ENCODE measurements at places on chromosomes 2 and 18.

- no peak for DNase-seq
Observed at GRCh38 chr2:29586919-29587318, 334.5 kb downstream of the ALK start.

- DNase-seq, result no peak
Observed at GRCh38 chr2:207434899-207435465, 94.8 kb upstream of the CREB1 start.

DNA sequence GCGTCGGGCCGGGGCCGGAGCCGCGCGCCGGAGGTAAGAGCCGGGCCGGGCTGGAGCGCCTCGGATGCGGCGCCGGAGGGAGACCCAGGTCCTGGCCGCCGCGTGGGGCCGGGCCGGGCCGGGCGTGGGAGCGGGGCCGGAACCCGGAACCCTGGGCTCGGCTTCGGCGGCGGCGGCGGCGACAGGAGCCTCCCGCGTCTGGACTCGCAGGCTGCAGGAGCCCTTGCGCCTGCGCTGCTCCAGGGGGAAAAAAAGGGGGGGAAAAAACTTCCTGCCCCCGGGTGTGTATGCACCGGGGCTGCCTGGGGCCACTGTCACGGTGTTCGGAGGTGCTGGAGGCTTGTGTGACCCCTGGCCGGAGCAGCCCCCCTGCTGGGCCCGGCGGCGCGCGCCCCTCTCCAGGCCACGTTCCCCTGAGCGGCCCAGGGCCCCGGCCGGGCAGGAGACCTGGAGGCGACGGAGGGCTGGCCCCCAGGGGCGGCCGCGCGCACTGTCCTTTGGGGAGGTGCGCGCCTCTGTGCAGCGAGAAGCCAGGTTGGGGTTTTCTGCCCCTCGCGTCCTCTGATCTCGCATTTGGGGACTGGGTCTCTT is 864 bp downstream of the KLHL29 start:
- DNase-seq, result peak; percentile 41

DNA sequence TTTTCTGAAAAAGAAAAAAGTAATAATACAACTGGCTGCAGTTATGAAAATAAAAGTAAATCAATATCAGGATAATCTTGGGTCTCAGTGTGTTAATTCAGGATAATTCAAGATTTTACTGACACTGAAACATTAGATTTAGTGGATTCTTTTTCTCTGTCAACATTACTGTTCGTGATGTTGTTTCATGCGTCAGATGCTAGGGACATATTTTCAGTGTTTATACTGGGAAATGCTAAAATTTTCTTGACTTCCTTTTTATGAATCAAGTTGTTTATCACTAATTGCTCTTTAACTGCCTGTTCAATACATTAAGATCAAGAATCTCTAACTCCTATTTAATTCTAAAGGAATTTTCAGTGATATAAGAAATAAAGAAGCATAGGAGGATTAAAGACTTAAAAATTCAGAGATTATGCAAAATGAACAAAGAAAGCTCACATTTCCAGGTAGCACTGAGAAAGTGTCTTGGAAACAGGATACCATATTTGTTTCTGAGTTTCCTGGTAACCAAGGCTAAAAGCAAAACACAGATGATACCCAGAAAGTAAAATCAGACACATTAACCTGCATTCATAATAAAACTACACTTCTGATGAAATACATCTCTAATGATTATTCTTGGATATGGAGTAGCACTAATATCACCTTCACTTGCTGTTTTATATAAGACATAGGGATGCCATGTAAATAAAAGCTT is 174.0 kb downstream of the ARL4C start:
- DNase-seq, result no peak

GRCh38 chr2:176152350-176153181 is 1.2 kb downstream of the HOXD4 start:
- DNase-seq, result no peak

GRCh38 chr2:18803141-18803939 is 214.0 kb upstream of the NT5C1B start:
- DNase-seq, result no peak

DNA sequence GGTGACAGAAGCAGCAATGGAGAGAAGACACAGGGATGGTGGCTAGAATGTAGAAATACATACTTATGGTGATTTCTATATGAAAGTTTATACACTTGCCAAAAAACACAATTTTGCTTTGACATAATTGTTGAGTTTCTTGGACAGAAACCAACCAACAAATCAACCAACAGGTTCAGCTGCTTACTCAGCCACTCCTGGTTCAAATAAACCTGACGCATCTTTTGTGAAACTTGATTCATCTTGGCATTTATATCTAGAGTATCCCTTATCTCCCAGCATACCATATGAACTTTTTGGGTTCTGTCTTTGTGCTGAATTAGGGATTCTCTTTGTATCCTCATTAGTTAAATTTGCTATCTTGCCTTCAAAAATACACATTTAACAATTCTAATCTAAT is 54.1 kb upstream of the ERBB4 start:
- no peak for DNase-seq

GRCh38 chr2:160394153-160394552 is 99.5 kb downstream of the RBMS1 start:
- no peak for DNase-seq

Measured in WERI-Rb-1 (cell line).